ENCODE measurements at places on chromosomes 1 and 21.

GRCh38 chr1:240999826-241000225 lies 357.2 kb downstream of the RGS7 start:
- no peak for DNase-seq

DNA sequence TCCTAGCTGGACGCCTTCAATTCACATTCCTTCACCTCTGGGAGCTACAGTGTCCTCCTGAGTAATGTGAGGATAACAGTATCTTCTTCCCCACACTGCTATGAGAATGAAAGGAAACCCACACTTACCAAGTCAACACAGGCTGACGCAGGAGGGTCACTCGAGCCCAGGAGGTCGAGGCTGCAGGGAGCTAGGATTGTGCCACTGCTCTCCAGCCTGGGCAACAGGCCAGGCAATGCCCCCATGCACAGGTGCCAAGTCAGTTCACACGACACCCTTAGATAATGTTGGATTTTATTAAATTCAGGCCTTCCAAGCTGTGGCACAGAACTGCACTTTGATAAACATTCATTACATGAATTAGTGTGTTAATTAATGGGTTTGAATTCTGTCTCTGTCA lies 31.9 kb downstream of the MATN1 start:
- no peak for DNase-seq

GRCh38 chr21:37753122-37753599 lies 163.1 kb downstream of the KCNJ6 start:
- no peak for DNase-seq

- DNase-seq = no peak
Measured at GRCh38 chr1:116224561-116224960, 113.4 kb downstream of the MAB21L3 start.

GRCh38 chr1:37169241-37169640 lies 134.9 kb upstream of the GRIK3 start:
- DNase-seq = no peak

- DNase-seq = no peak
Measured at GRCh38 chr1:188023206-188023605, 1194.5 kb downstream of the PLA2G4A start.

- no peak for DNase-seq
Measured at GRCh38 chr1:210302501-210302900, 26.2 kb upstream of the HHAT start.

- no peak for DNase-seq
Measured at GRCh38 chr1:230463326-230463725, 37.2 kb upstream of the PGBD5 start.

- no peak for DNase-seq
Measured at GRCh38 chr21:44903050-44903685, 17.5 kb downstream of the ITGB2 start.

DNA sequence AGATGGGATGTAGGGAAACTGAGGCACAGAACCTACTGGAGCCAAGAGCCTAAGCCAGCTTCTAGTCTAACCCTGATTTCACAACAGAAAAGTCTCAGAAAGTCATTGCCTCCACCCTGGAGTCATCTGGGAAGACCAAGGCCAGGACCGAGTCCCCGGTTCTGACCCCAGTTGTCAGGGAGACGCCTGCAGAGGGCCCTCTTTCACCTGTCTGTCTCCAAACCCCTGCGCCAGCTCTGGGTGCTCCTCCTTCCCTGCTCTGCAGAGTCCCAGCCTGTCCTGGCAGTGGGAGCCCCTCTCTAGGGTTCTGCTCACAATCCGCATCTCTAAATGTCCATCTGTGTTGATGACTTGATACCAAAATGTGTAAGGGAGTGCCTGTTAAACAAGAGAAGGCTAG lies 149.7 kb downstream of the PGBD5 start:
- no peak for DNase-seq

DNA sequence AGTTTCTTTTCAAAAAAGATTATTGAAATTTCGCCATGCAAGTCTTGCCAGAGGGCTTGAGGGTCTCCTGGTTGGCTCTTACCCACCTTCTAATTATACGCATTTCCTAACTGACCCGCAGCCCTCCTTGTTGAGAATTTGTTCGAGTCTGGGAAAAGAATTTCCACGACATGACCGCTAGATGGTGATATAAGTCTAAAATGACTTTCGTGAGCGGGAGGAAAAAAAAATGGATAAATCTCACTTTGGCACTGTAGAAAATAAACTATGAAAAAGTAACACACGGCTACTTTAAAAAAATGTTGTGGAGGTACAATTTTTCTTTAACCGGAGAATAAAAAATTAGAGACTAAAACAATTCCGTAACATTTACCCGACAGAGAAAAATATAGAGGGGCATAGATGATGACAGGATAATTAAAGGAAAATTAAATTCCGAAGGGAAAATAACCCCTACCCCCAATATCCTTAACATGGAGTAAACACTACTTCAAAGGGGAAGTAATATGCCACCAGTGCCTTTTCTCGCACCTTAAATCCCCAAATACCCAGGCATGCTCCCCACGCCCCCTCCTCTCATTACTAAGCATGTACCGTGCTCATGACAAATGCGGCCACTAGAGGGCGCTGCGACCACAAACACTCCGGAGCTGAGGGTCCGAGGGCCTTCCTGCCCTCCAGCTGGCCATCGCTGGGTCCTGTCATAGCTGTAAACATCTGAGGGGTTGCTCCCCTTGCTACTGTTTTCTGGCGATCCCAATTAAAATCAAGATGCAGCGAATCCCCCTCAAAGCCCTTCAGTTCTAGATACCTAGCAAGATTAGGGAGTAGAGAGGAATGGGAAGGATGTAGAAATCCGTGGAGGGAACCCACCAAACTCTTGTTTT lies 266.9 kb downstream of the ASTN1 start:
- DNase-seq = peak; percentile 85

GRCh38 chr1:179925922-179926849 lies 28.4 kb upstream of the CEP350 start:
- no peak for DNase-seq

GRCh38 chr1:180278596-180279395 lies 48.7 kb downstream of the LHX4 start:
- no peak for DNase-seq

- DNase-seq = no peak
Measured at GRCh38 chr1:155389826-155390225, 69.1 kb downstream of the RUSC1 start.

- peak; percentile 19 for DNase-seq
Measured at GRCh38 chr21:46388896-46389295, 64.9 kb downstream of the PCNT start.

DNA sequence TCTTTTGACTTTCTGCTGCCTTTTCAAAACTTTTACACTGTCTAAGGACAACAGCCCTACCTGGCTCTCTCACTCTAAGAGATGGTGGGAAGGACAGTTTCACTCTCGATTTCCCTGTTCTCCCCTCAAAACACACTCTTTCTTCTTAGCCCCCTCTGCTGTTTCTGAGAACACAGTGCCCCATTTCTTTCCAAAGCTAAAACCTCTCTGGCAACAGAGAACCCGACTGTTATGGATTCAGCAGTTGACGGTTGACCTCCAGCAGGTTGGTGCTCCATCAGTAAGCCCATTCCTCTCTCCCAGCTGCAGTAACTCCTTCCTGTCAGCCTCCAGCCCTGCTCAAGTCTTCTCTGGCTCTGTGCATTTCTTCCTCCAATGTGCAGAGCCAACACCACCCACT lies 88.2 kb upstream of the ABCD3 start:
- DNase-seq = no peak

DNA sequence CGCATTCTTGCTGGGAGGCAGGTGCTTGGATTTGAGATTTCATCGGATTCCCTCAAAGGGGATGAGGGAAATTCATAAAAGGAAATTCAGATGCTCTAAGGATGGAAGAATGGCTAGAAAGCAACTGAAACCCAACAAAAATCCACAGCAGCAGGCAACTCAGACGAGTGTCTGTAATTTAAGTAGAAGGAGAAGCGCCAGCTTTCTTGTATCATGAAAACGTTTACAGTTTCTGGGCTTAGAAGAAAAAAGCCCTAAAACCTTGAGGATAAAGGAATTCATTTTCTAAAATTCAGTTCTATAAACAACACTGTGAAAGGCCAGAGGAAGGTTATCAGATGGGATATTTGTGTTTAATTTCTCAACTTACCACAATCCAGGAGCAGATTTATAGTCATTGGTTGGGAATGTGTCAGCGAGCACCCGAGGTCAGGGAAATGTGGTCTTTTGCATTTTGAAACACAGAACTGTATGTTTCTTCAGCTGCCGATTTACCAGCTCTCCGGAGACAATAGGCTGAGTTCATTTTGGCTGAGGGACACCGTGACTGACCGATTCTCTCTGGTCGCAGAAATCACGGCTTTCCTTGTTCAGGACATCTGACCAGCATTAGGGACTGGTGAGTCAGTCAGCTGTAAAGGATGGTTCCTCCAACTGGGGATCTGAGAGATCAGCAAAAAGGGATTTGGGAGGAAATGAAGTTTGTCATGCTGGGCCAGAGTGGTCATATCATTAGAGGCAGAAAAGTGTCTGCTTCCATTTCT lies 111.6 kb upstream of the ERRFI1 start:
- DNase-seq = no peak

DNA sequence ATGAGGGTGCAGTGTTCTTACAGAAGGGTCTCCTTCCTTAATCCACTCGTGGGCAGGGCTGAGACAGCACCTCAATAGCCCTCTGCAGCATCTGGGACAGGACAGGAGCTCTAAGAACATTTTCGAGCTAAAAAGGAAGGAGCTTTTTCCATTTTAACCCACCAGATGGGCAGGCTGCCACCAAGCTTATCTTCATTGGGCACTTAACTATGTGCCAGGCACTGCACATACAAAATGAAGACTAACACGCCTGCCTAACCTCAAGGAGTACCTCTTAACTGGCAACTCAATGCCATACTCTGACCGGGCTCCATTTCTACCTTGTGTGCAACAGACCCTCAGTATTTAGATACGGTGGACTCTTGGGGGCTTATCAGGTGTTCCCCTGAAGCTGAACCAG lies 48.2 kb downstream of the SSBP3 start:
- no peak for DNase-seq

GRCh38 chr1:109873278-109874175 lies 37.1 kb upstream of the CSF1 start:
- no peak for DNase-seq

GRCh38 chr1:164886101-164886500 lies 327.1 kb downstream of the PBX1 start:
- DNase-seq = no peak

DNA sequence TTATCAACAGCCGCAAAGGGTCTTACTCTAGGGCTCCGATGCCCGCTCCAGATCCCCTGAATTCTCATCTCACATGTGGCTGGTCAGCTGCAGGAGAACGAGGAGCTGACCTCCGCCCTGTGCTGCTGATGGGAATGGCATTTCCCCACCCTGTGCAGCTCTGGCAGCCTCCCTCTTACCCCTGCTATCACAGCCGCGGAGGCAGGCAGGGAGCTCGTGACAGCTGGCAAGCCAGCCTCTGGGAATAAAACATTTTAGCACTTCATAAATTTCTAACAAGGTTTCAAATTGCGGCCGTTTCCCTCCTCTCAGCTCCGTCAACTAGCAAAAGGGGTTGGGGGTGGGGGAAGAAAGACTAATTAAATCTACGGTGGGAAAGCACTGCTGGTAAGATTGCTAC lies 81.1 kb downstream of the DSCAM start:
- DNase-seq = no peak

DNA sequence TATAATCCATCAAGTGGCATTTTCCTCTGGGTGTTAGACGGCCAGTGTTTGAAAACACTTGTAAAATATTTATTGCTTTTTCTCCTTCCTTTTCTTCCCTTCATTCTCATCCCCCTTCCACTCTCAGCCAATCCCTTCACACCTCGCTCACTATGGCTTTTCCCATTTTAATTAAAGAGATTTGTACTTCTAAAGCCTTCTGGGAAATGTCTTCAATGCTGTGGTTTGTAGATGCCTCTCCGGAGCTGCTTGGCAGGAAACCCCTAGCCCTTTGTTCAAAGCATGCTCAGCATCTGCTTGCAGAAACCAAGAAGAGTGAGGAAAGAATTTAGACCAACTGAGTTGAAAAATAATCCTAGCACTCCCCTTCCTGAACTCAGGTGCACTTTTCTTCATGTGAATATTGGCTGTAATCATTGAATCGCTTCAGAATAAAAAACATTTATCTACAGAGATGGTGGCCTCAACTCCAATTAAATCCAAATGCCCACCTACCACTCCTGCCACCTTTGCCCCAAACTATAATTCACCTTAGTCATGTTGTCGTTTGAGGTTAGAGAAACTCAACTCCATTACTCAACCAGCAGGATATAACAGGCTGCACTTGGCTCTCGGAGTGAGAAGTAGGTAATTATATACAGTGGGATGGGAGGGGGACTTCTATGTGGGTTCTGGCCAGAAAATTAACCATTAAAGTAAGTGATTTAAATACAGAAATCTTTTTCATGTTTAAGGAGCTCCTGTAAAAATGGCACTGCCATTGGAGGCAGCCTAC lies 659.4 kb upstream of the CAMK1G start:
- DNase-seq = no peak

DNA sequence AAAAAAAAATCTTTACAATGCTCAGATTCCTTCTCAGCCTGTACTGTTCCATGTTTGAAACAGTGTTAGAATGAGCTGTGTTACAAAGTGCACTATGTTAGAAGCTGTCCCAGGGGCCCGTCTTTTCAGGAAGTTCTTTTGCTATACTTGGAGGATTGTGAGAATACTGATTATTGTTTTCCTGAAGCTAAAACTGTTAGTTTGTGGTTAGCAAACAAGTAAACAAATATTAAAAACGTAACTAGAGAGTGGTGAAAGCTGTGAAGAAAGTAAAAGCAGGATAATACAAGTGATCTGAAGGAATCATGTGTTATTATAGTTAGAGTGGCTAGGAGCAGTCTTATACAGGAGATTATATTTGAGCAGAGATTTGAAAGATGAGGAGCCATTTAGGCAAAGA lies 35.6 kb downstream of the CAMSAP2 start:
- no peak for DNase-seq

DNA sequence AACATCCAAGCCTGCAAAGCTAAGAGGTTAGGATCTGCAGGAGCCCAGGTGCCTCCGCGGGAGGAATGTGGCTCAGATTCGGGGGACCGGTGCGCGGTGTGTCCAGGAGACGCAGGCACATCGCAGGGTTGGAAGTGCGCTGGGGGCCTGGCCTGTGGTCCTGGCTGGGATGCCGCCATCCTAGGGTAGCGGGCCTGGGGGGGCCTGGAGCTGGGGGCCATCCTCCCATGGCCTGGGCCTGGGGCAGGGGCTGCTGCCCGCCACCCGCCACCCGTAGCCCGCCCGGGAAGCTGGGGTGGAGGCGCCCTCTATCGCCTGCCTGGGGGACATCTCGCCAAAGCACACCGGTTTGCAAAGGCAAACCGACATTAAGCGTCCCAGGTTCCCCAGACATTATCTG lies 170.6 kb upstream of the ARHGEF16 start:
- peak; percentile 65 for DNase-seq

DNA sequence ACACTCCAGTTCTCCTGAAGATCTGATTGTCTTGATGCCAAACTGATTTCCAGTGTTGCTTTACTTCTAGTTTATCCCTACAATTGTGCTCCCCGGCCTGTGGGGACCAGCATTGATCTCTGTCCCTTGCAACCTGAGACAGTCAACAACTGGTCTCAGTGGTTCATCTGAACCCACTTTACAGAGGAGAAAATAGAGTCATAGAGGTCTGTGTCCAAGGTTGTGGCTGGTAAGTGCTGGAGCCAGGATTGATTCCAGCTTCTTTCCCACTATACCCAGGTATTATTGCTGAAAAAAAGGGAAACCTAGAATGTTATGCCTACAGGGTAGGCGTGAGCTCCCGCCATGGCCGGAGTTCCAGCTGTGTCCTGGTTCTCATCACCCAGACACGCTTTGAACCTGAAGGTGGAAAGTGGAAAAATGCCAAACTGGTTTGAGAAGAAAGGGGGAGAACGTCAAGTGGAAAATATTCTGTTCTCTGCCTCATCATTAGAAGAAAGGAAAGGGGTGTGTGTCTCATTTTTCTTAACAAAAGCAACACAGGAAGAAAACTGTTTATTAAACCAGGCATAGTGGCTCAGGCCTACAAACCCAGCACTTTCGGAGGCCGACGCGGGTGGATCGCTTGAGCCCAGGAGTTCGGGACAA lies 60.7 kb upstream of the ITPKB start:
- DNase-seq = no peak
